Pons (tissue), 1 donor: ENCODE measurements at places on chromosomes 11 and 22.
A peak's percentile ranks its signal among the peaks of the same experiment; 100 is the strongest.

GRCh38 chr11:85806876-85807275, 4.1 kb downstream of the SYTL2 start:
- DNase-seq = no peak

GRCh38 chr22:25876871-25877270, 134.9 kb downstream of the MYO18B start:
- DNase-seq = no peak

- no peak for DNase-seq
Measured at GRCh38 chr11:61870541-61871031, 20.8 kb downstream of the FADS3 start.

DNA sequence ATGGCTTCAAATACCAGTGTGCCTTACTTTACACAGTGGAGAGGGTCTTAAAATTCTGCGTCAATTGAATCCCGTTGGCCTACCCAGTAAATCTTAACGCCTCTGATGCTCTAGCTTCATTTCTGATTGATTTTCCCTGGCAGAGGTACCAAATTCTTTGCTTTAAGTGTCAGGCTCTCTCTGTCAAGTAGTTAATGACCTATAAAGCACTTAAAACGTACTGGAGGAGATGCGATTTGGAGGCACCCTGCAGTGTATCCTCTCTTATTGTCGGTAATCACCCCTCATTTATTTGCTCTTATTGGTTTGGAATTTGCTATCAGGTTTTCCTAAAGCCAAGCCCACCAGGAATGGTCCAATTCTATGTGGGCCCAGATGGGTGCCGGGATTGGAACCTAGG, 59.2 kb downstream of the NFAM1 start:
- no peak for DNase-seq

DNA sequence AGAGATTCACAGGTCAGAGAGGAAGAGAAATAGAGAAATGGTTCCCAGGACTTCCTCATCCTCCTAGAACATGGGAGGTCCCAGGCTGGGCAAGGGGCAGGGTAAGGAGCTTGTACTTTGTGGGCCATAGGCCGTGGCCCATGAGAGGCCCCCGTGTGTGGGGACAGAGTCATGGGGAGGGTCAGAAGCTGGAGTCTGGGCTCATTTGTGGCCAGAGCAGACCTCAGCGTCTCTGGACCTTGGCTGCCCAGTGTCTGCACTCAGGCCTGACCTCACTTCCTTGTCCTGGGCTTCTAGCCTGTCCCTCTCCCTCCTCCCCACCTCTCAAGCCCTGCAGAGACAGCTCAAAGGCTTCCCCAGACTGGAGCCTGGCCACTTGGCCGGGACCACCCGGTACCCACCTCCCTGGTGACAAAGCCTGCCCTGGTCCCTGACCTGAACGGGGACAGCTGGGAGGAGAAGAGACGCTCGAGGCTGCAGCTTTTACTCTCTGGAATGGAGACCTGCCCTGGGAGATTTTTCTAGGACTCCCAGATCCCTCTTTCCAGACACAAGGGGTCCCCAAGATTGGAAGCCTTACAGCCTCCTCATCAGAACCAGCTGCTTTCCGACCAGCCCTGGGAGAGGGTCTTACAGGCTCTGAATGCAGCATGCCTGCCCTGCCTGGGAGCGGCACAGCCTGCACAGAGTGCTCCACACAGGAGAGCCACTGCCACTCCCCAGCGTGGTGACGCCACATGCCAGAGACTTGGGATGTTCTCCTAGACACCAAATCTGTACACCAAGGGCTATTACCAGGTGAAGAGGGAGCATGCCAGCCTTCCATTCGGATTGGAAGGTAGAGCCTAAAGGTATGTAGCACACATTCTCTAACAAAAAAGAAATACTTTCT, 569.0 kb upstream of the B3GAT1 start:
- peak; percentile 30 for DNase-seq

GRCh38 chr11:105202422-105202821, 62.9 kb upstream of the CARD18 start:
- DNase-seq = no peak

- DNase-seq = no peak
Measured at GRCh38 chr11:4677948-4678347, 19.7 kb downstream of the OR51E2 start.
